ENCODE measurements at places on chromosomes 5 and 9.
A peak's percentile ranks its signal among the peaks of the same experiment; 100 is the strongest.

DNA sequence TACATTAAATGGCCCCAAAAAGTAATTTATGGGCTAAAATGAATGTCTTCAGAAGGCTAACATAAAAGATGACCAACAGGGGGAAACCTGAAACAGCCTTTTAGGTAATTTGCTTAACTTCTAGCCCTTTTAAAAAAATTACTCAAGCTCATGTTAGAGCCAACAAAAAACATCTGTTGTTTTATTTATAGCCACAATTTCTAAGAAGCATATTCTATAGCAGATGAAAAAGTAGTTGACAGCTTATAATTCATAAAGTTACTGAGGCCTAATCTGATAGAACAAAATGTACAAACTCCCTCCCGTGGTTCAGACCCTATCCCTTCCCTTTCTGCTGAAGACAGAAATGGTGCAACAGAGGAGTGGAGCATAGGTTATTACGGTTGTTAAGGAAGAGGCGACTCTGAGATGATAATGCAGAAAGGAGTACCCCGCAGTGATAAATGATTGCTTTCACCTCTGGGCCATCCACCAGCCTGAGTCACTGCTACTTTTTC, 46.1 kb downstream of the PIK3R1 start:
- DNase-seq: no peak

DNA sequence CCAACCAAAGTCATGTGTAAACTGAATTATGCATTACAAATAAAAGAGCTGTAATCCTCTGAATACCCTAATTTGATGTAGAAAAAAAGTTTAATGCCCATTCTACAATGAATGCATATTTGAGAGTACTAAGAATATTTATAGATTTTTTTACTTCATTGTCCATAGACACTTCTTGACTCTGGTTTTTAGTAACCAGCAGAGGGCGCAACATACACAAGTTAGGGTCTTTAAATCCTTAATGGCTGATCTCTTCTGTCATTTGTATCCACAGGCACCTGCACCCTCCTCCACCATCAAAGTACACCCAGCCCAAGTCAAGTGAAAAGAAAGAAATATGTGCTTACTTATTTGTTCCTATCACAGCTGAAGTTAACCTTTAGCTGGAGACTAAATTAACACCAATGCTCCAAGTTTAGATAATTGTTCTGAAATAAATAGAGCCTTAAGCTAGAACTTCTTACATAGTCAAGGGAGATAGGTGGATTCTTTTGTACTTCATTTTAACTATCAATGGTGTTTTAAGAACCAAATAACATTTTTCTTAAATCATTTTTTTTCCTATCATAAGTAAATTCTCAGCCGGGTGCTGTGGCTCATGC, 524.2 kb upstream of the DAB2 start:
- no peak for DNase-seq

DNA sequence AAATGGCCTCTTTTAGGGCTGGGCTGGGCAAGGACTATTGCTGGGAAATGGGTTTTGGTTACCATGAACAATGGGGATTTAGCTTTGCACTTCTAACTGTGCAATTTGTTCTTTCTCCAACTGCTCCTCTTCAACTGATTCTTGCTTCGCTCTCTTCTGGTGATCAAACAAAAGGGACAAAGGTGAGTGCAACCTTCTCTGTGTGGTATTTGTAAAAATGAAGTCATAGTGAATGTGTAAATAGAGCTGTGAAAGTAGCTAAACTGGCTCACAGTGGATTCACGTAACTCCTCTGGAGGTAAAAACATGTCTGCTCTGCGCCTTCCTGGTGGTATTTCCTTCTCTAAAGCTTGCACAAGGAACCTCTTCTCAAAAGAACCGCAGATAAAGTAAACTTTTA, 20.9 kb upstream of the SPINK14 start:
- no peak for DNase-seq

- peak; percentile 74 for DNase-seq
These were observed 13.2 kb downstream of the ATOX1 start for GRCh38 chr5:151745071-151745705.

- no peak for DNase-seq
These were observed 129.2 kb downstream of the DMRT2 start for GRCh38 chr9:1179366-1179765.

GRCh38 chr5:21684992-21685391, 1168.2 kb downstream of the CDH12 start:
- DNase-seq: no peak

DNA sequence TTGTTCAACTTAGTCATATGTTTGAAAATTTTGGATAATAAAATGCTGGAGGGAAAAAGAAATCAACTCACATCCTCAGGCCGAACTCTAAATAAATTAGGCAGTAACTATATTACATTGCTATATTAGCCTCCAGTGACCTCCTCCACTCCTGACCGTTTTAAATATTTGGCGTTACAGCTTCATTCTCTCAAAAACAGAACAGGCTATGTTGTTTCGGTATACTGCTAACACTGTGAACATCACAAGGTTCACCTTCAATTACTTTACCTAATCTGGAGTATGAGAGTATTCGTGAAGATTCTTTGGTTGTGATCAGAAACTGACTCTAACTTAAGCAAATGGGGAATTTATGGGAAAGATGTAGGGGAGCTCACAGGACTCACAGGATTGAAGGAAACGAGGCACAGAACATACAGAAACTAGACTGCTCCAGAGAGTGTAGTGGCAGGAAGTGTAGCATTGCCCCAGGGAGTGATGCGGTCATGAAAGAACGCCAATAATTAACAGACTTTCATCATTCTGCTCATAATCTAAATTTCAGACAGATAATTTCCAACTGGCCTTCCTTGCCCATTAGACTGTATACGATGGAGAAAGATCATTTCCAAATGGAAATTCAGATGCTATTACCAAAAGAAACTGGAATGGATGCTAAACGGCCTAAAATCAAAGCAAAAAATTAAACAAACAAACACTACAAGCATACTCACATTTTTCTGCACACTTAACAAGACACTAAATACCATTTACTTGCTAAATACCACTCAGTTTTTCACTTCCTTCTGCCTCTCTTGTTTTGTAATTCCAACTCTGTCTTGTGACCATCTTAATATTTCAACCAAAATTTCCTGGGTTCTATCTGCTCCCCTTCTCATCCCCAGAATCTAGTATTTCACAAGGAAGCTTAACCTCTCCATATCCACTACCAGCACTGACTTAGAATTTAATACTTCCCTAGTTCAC, 110.1 kb upstream of the LPAR1 start:
- no peak for DNase-seq

GRCh38 chr5:38582293-38582974, 26.0 kb upstream of the LIFR start:
- no peak for DNase-seq

DNA sequence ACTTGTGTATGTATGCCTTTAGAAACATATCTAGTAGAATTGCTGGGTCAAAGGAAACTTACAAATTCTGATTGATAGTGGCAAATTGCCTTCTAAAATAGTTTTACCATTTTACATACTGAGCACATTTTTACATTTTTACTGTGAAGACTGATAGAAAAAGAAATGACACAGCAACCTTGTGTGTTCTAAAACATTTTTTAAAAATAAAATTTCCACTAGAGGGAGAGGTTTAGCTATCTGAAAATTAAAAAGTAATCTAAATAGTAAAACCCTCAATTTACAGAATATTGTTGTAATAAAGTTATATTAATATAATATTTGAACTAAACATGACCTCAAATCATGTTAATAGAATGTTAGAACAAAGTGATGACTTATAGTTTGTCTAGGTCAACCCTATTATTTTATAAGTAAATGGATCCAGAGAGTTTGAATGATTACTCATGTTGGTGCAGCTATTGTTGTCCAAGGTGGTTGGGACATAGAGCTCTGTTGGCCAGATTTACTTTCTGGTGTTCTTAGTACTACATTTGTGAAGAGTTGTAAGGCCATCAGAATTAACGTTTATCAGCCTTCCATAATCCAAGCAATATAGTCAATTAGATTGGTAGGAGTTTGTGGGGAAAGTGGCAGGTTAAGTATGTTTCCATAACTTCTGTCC, 17.2 kb downstream of the CENPP start:
- no peak for DNase-seq

DNA sequence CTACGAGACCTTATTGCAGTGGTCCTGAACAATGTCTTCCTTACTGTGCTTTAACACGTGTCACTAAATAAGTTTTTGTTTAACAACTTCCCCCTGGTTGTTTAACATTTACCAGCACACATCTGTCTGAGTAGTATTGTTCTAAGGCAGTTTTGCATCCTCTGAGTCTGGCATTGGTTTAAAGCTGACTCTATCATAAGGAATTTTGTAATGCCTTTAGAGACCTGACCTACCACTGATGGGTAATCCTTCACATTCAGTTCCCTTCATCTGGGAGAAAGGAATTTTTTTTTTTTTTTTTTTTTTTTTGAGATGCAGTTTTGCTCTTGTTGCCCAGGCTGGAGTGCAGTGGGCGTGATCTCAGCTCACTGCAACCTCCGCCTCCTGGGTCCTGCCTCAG, 20.0 kb upstream of the PCAT7 start:
- DNase-seq: no peak

DNA sequence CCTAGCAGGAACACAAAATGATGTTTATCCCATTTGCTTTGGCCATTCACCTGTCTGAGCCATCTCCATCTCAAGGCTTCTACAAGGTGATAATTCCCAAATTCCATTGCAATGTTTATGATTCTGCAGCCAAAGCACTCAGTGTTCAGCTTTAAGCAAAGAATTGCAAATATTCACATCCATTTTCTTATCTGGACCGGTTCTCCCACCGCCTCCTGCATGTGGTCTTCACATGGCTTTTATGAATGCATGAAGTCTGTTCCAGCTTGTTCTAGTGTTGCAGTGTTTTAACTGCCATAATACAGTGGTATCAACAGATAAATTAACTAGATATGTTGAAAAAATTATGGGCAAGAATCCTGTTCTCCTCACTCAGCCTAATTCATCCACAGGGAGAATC, 443.0 kb upstream of the KLF4 start:
- no peak for DNase-seq

DNA sequence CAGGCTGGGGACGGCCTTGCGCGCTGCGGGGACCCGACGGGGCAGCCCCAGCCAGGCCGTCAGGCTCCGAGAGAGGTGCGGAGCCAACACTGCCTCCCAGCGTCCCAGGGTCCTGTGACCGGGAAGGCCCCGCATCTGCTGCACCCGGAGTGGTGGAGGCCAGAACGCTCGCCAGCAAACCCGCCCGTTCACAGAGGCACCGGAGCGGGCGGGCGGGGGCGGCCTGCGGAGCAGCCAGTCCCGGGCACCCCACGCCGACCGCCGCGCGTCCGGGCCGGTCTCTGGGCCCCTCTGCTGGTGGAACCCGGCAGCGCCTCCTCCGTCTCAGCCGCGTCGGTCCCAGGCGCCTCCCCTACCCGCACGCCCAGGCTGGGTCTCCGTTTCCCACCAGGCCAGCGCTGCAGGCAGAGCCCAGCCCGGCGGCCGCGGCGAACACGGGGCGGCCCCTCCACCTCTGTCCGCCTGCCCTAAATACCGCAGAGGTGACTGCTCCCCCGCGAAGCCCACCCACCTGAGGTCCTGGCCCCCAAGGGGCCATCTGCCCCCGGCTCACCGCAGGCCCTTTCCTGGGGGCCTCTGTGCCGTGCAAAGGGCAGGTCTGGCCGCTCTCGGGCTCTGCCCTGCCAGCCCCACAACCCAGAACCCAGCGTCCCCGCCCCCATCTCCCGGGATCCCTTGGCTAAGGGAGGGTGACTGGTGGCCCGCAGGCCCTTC, 15.9 kb downstream of the EXD3 start:
- no peak for DNase-seq

DNA sequence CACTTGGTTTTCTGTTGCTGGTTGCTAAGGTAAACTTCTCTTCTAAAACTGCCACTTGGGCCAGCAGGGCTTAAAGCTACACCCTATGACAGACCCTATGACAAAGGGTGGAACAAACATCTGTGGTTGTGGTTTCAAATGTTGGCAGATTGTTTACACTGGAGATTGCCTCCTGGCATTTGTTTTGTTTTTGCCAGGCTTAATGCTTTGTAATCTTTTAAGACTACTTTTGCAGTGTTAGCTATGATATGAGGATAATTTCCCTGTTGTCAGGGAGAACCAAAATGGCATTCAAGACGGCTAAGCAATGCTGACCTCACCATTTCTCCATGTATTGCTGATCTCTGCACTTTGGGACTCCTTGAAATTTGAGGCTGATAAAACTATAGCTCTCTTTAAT, 50.3 kb downstream of the MAMDC2 start:
- no peak for DNase-seq

All from GOT3 (cell line).